Sigmoid colon (tissue), 7 donors: ENCODE measurements at places on chromosomes 13 and 19. TPM values are rescaled to one million over a fixed set of nuclear protein-coding genes. Genes with fewer than 3 reads are reported as not detected.

ZSCAN18 gene
- total RNA-seq: 80.2 TPM

NDUFB7 gene
- total RNA-seq: 652 TPM

GFY gene
- not detected for total RNA-seq

POSTN gene
- 46.7 TPM for total RNA-seq

DNA sequence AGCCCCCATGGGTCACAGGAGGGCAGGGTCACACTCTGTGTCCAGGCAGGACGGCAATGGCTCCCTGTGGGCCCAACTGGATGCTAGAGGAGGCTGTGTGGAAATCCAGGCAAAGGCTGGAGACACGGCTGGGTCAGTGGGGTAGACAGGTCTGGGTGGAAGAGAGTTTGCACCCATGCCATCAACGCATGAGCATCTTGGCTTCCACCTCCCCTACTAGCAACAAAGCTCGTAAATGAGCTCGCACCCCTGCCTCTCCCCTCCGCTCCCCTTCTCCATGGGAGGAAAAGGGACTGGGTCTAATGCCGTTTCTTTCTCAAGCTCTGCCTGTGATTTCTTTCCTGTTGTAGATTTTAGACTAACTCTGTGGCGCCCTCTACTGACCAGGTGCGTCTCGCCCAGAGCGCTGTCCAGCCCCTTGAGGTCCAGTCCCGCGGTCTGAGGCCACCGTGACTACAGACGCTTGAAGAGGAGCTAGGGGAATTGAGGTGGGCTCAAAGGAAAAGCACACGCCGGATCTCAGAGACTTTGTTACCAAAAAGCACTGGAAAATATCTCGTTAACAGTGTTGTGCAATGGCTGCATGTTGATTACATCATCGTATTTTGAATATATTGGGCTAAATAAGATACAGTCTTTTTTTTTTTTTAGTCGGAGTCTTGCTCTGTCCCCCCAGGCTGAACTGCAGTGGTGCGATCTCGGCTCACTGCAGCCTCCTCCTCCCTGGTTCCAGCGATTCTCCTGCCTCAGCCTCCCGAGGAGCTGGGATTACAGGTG is 50.7 kb upstream of the USP29 start:
- DNase-seq: peak; percentile 73

- no peak for DNase-seq
Observed at GRCh38 chr19:3839941-3840340, 28.9 kb downstream of the ZFR2 start.
